ENCODE measurements at places on chromosomes 3 and 15.

DNA sequence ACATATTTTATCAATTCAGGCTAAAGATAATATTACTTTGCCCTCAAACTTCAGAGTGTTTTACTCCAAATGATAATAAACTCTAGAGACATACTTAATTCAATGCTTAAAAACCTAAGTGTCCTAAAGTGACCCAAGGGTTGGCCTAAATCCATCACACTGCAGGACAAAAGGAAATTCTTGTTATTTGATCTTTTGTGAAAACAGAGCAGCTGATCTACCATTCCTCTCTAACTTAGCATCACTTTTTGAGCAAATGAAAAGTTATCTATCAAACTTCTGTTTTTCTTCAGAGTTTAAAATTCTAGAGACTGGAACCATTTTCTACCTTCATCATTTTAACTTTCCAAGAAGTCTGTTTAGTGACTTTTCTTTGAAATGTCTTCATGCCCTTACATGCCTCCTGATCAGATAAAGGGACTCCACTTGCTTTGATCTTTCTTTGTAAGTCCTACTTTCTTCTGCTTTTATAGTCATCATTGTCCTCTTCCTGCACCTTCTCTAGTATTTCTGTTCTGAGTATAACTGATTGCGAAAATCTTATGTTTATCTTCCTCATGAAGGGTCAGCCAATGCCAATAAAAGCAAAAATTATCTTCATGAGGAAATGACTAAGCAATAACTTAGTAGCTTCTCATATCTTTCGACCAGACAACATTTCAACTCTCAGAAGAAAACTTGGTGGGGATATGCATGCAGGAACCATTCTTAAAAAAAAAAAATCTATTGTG lies 378.7 kb upstream of the TGFBR2 start:
- DNase-seq = no peak

GRCh38 chr3:189646853-189647542 lies 15.8 kb downstream of the TP63 start:
- DNase-seq = no peak

GRCh38 chr15:63274427-63274826 lies 3.0 kb upstream of the APH1B start:
- no peak for DNase-seq

DNA sequence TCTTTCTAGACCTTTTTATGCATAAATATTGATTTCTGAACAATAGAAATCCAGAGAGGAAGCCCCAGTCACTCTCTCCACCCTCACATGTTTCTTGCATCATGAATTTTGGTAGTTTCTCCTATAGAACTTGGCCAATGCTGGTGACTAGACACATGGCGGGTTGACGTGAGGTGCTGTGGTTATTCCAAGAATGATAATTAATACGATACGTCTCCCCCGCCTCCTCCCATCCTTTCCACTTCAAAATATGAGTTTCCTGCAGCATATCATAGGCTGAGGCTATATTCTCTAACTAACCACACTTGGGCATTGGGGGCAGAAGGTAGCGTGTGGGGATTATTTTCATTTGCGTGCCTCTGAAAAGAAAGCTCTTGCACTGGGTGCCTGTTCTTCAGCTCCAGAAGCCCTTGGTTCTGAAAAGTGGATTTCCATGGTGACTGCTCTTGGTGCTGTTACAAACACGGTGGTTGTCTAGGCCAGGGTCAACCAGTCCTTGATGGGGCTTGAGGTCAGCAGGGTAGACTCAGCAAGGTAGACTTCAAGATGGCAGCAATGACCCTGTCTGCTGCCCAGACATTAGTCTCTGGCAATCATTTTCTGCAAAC lies 5.3 kb downstream of the TNFSF10 start:
- DNase-seq = no peak

DNA sequence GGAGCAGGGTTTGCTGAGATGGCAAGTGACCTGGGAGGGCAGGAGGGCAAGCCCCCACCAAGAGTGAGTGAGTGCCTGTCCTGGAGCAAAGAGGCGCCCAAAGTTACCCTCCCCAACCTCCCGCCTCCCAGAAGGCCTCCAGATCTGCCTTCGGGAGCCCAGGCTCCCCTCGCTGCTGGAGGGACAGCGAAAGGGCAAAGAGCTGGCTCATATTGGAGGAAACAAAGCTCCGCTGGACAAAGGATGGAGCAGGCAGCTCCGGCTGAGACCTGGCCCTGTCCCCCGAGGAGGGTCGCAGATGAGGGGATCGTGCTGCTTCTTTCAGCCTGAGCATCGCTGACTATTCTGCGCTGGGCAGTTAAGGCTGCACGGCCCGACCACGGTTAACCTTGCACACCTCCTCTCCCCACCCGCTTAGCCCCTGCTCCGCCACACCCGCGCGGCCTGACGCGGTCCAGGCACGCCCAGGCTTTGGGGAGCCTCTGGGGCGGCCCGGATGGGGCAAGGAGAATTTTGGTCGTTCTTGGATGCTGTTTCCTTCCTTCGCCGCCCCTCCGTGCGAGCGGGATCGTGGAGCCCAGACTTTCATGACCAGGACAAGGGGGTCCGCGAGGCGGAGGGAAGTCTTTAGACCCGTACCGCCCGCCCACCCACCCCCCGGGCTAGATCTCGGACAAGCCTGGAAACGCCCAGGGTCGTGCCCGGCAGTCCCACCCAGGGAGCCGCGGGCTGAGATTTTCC lies 651 bp downstream of the PLCD1 start:
- DNase-seq = no peak

Measured in activated CD8-positive, alpha-beta memory T cell treated with anti-CD3 and anti-CD28 coated beads for 1 hour (primary cell).